A375 (cell line): ENCODE measurements at places on chromosomes 1 and 21. TPM values are rescaled to one million over a fixed set of nuclear protein-coding genes. Genes with fewer than 3 reads are reported as not detected.

Gene C1orf232
- not detected in 2 replicates for total RNA-seq

Gene RPE65
- total RNA-seq = not detected in 2 replicates

Gene SLFNL1
- total RNA-seq = 0.21 TPM in 1 of 2 replicates, not detected in the other

Gene B3GALT5
- 0.79 and 0.90 TPM in 2 replicates for total RNA-seq
